ENCODE measurements at places on chromosomes 16 and 17.

DNA sequence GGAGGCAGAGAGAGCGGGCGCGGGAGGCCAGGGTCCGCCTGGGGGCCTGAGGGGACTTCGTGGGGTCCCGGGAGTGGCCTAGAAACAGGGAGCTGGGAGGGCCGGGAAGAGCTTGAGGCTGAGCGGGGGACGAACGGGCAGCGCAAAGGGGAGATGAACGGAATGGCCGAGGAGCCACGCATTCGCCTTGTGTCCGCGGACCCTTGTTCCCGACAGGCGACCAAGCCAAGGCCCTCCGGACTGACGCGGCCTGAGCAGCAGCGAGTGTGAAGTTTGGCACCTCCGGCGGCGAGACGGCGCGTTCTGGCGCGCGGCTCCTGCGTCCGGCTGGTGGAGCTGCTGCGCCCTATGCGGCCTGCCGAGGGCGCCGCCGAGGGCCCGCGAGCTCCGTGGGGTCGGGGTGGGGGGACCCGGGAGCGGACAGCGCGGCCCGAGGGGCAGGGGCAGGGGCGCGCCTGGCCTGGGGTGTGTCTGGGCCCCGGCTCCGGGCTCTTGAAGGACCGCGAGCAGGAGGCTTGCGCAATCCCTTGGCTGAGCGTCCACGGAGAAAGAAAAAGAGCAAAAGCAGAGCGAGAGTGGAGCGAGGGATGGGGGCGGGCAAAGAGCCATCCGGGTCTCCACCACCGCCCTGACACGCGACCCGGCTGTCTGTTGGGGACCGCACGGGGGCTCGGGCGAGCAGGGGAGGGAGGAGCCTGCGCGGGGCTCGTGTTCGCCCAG lies 1.2 kb upstream of the CBX4 start:
- no peak for DNase-seq

DNA sequence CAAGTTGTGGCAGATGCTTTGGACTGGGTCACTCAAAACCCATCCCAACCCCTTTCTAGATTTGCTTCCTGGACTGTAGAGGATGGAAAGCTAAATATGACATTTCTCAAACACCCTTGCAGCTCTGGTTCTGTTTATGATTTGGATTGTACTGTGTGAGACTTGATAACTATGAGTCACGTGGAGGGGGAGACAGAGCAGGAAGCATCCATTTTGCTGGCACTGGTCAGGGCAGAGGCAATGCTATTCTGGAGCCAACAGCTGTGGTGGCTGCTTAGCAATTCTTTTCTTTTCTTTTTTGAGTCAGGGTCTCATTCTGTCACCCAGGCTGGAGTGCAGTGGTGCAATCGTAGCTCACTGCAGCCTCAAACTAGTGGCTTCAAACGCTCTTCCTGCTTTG lies 13.6 kb upstream of the TERF2 start:
- DNase-seq, result no peak

GRCh38 chr17:50865060-50865867 lies 890 bp downstream of the TOB1 start:
- DNase-seq, result peak; percentile 54

- peak; percentile 0 for DNase-seq
These were observed 1.6 kb downstream of the ASIC2 start for GRCh38 chr17:33291248-33292200.

GRCh38 chr17:413016-413350 lies 60.4 kb upstream of the RPH3AL start:
- DNase-seq, result peak; percentile 34

DNA sequence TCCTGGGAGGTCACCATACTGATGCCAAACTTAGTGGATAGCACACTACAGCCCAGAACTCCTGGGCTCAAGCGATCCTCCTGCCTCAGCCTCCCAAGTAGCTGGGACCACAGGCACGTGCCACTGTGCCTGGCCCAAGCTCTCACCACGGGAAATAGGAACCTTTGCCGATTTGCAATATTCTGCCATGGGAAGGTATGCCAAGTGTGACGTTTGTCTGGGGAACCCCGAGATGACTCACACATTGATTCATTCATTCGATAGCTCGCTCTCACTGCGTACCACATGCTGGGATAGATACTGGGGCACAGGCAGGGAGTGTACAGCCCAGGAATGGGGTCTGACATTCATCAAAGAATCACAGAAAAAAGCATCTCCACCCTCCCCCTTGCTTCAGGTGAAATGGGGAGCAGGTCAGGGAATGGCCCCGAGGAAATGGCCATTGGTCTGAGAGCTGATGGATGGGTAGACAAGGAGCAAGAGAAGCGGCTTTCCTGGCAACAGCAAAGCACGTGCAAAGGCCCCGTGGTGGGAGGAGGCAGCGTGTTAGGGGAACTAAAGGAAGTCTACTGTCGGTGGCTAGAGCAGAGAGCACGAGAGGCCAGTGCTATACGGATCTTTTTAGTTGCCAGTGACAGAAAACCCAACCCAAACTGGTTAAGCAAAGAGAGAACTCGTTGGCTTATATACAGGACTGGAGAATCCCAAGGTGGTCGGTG lies 44.1 kb downstream of the DNAH17 start:
- DNase-seq, result peak; percentile 54

GRCh38 chr16:88774544-88775393 lies 10.3 kb downstream of the PIEZO1 start:
- no peak for DNase-seq

- DNase-seq, result no peak
These were observed 107.5 kb downstream of the METRNL start for GRCh38 chr17:83186751-83187421.

DNA sequence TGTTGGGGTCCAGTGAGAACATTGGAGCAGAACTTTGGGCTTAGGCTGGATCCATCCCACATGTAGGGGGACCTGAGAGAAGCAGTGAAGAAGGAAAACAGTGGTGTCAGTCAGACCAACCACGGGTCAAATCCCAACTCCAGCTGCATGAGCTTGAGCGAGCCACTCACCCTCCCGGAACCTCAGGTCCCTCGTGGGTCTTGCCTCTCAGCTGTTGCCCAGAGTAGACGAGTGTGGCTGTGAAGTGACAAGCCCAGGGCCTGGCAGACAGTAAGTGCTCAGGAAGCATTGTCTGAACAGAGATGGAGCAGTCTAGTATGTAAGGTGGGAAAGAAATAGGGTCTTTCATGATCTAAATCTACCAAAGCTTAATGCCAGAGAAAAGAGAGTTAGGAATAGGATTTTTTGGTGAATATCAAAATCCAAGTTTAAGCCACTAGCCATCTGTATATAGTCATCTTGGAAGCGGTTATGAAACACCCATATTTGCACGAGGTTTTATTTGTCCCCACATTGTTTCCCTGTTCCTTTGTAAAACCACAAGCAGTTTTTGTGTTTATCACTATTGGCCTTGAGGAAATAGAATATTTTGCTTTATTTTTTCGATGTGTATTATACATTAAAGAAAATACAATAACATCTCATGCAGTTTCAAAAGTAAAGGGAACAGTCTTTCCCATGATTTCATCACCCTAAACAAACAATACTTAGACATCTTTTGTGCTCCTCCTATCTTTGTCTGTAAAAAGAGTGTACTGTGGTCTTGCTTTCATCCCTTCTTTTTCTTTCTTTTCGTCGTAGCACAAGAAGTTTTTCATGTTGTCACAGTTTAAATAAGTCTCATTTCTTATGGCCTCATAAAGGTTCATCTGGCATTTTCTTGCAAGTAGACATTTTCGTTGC lies 112.0 kb downstream of the CLEC16A start:
- DNase-seq, result no peak

DNA sequence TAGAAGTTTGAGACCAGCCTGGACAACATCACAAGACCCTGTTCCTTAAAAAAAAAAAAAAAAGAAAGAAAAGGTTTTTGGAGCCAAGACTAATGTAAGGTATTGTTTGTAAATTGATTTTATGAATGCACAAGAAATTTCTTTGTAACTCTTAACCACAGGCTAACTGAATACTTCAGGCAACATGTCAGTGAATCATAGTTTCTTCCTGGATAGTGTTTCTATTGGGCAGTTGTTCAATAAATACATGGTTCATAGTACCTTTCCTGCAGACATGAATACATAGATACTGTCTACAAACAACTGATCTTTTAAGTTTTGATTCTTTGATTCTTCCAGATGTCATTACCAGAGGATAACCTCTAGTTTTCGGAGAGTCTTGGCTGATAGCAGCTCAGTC lies 11.6 kb downstream of the DDX42 start:
- DNase-seq, result no peak

DNA sequence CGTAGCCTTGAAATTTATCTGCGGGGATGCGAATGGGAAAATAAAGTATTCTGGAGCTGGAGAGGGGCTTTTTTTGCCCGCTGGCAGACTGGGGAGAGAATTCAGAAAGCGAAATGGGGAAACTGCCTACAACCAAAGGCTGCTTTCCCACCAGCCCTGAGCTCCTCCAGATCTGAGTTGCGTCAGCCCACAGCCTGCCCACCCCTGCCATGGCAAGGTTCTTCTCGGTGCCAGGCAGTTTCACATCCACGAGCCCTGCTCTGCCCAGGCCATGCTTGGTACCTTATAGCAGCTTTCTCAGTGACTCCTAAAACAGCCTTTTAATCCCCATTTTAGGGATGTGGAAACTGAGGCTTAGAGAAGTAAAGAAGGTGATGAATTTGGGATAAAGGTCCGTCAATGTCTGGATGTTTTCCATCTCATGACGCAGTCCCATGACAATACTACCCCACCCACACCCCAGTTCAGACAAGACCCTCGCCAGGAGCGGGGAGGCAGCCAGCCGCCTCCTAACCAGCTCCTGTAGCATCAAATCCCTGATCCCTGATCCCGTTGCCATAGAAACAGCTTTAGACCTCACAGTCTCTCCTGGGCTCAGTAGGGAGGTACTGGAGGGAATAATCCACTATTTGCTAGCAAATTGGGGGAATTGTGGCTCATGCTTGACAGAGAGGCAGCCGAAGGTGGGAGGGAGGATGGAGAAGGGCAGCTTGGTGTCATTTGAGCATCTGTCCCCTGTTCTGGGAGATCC lies 113.5 kb downstream of the MGAT5B start:
- no peak for DNase-seq

- no peak for DNase-seq
These were observed 235.4 kb upstream of the MON1B start for GRCh38 chr16:76955629-76956028.

GRCh38 chr17:10141436-10141835 lies 57.0 kb downstream of the GAS7 start:
- DNase-seq, result no peak

- no peak for DNase-seq
These were observed 11.3 kb upstream of the DHRS7C start for GRCh38 chr17:9802697-9803096.

GRCh38 chr16:84110527-84110926 lies 6.2 kb downstream of the MBTPS1 start:
- DNase-seq, result no peak

GRCh38 chr16:8961811-8962390 lies 1.8 kb downstream of the USP7 start:
- DNase-seq, result no peak

- no peak for DNase-seq
These were observed 59.7 kb downstream of the MYH13 start for GRCh38 chr17:10313037-10313672.

GRCh38 chr16:84555418-84556196 lies 51.1 kb upstream of the MEAK7 start:
- no peak for DNase-seq

DNA sequence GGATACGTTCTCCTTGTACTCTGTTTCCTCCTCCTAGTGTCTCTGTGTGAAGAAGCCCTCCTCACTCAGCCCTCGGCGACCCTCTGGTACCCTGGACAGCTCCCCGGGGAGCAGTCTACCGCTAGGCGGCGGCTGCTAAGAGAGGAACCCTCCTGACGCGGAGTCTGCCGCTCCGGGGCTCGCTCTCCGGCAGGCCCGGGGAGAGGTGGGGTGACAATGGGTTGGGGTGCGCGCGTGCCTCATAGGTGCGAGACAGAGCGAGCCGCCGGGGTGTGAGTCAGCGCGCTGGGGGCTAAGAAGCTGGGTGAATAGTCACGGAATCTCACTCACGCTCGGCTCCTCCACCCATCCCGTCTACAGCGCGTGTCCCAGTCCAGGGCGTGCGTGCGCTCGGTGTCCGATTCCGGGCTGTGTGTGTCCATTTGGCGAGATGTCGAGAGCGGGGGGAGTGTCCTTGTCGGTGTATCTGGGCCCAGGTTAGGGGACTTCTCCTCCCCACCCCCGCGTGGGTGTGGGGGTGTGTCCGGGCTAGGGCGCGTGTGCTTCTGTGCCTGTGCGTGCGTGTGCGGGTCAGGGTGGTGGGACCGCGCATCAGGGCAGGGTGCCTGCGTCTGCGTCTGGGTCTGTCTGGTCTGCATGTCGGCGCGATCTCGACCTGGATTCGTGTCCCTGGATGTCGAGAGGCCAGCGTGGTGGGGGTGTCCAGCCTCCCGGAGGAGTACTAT lies 577 bp upstream of the HS3ST2 start:
- DNase-seq, result peak; percentile 37

GRCh38 chr17:49399995-49400394 lies 14.7 kb downstream of the PHB1 start:
- DNase-seq, result no peak

DNA sequence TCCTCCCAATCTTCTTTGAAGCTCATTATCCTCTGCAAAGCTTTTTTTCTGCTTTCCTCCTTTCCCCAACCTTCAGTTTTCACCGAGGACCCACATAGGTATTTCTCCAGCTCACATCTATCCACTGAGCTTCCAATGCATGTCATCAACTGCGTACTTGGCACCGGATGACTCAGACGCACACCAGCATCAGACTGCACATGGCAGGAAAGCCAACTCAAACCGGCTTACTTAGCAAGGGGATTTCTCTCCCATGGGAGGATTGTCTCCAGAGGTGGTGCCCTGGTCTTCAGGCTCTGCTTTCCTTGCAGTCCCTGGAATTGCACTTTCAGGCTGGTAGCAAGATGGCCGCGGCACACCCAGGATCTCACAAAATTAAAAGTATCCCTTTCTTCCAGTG lies 1.7 kb upstream of the AKTIP start:
- no peak for DNase-seq

DNA sequence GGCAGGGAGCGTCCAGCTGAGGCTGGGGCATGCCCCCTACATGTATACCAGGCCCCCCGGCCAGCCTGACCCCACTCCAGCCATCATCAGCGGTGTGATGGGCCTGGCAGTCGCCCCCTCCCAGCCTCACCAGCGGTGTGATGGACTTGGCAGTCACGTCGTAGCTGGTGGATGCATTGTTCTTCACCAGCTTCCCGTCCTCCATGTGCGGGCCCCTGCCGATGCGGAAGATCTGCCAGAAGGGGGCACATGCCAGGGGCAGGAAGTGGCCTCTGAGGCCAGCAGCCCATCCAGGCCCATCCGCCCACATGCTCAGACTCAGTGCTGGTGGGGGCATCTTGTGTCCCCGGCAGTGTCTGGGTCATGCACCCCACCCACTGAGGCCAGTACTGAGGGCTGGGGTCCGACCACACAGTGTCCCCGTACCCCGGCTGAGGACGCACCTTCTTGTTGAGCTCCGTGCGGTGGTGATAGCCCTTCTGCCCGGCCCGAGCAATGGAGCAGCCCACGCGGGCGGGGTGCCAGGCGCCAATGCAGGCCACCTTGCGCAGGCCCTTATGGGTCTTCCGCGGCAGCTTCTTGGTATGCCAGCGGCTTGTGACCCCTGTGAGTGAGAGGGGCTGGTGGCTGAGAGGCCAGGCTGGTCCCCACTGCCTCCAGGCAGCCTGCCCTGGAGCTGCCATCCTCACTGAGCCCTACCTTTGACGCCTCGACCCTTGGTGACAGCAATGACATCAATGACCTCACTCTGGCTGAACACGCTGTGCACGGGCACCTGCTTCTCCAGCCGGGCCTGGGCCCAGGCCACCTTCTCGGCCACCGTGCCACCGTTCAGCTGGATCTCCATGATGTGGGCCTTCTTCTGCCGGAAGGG lies 3.7 kb upstream of the MSRB1 start:
- no peak for DNase-seq

All from activated CD4-positive, alpha-beta T cell treated with anti-CD3 and anti-CD28 coated beads, Interleukin-2, amount 50 U/mL, for 48 hours (primary cell).